ENCODE measurements at places on chromosomes 2 and 18. TPM values are rescaled to one million over a fixed set of nuclear protein-coding genes. Genes with fewer than 3 reads are reported as not detected.

Gene ALPG
- total RNA-seq: not detected

Gene DOK6
- under 0.01 TPM for total RNA-seq

Gene QPCT
- total RNA-seq: 7.1 TPM

Gene MREG
- 3.0 TPM for total RNA-seq

Gene EVA1A
- total RNA-seq: 74.0 TPM

Gene STAT4
- under 0.01 TPM for total RNA-seq

Gene ITGAV
- 467 TPM for total RNA-seq

Gene TRAK2
- total RNA-seq: 47.5 TPM

Gene MEIS1
- total RNA-seq: 1.6 TPM

Gene UGT1A10
- total RNA-seq: not detected

Gene SGPP2
- not detected for total RNA-seq

Gene RHBDD1
- 4.0 TPM for total RNA-seq

Gene CYP27A1
- total RNA-seq: 23.7 TPM

Gene ACADL
- not detected for total RNA-seq

Gene PJVK
- 0.32 TPM for total RNA-seq

Gene GPR35
- total RNA-seq: 0.50 TPM

Gene ANKZF1
- 19.3 TPM for total RNA-seq

Gene FZD7
- 0.16 TPM for total RNA-seq

Gene CXCR1
- total RNA-seq: not detected

Gene KLHL29
- 1.3 TPM for total RNA-seq

Gene MLPH
- 0.81 TPM for total RNA-seq

Gene FASTKD2
- total RNA-seq: 21.0 TPM

Gene CTAGE1
- total RNA-seq: not detected

Gene PSMA8
- not detected for total RNA-seq

Gene COLEC12
- total RNA-seq: 61.7 TPM

Gene PTPRM
- 118 TPM for total RNA-seq

Gene IL36RN
- total RNA-seq: not detected

Gene CDH2
- 4.7 TPM for total RNA-seq

Gene FBXO15
- 0.06 TPM for total RNA-seq

Gene TEX44
- not detected for total RNA-seq

Gene CRYGD
- not detected for total RNA-seq

Gene ERMN
- total RNA-seq: not detected

Gene DPP4
- total RNA-seq: 16.4 TPM

Gene RNF25
- 37.7 TPM for total RNA-seq

Gene VWA3B
- total RNA-seq: not detected

Gene PRSS56
- not detected for total RNA-seq

Gene FOXD4L1
- total RNA-seq: 0.06 TPM

Gene MBD5
- 26.6 TPM for total RNA-seq

Gene MERTK
- 11.2 TPM for total RNA-seq

Gene GPD2
- total RNA-seq: 58.7 TPM

Gene RAB6C
- not detected for total RNA-seq

Gene RAD51AP2
- not detected for total RNA-seq

Gene DSC2
- total RNA-seq: 0.13 TPM

Gene ESPNL
- total RNA-seq: not detected

Gene MRPL19
- 42.4 TPM for total RNA-seq

Gene FLACC1
- 0.49 TPM for total RNA-seq

Gene MORN2
- 8.9 TPM for total RNA-seq

Data from bladder microvascular endothelial cell (primary cell).